ENCODE measurements at places on chromosomes 1 and 21. TPM values are rescaled to one million over a fixed set of nuclear protein-coding genes. Genes with fewer than 3 reads are reported as not detected.

Gene SPRR4
- not detected for total RNA-seq

Gene SLC39A1
- 38.5 TPM for total RNA-seq

Gene PAX7
- total RNA-seq: not detected

DNA sequence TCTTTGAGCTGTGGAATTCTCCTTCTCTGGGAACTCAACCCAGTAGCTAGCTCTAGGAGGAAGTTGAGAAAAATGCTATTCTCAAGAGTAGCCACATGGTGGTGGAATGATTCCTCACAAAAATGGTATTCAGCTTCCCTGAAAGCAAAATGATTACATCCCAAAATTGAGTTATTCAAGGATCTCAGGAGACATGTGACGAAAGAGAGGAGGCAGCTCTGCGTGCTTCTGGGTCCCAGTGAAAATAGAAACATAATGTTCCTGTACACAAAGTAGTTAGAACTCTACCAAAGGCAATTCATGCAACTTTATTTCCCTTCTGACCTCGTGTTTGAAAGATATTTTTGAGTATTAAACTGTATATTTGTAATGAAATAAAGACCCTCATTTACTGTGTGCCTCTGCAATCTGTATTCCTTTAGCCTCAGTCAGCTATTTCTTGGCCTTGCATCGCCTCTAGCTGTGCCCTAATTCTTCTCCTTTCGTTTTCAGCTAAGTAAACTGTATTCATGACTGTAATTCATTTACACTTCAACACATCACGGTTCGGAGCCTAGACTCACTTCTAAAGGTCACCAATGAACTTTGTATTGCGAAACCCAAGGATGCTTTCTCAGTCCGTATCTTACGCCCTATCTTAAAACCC, 167.3 kb downstream of the FASLG start:
- peak; percentile 23 for DNase-seq

DNA sequence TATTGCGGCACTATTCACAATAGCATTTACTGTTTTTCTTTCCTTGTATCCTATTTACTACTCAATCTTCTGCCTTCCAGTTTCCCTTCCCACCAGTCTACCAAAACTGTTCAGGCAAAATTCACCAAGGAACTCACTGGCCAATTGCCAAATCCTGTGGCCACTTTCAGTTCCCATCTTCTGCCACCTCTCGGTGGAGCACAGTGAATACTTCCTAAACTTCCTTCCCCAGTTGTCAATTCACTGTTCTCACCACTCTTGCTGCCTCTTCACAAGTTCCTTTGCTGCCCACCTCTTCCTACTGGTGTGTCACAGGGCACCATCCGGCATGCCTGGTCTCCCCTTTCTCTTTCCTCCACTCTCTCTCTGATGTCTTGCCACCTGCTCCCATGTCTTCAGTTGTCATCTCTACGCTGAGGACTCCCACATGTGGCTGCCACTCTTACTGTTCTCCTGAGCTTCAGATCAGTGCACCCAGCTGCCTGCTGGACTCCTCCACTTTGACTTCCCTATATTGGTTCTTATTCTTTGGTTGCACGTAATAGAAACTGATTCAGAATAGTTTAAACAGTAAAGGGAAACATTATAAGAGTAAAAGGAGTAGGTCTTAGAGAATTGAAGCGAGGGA, 114.4 kb downstream of the PIK3R3 start:
- no peak for DNase-seq

DNA sequence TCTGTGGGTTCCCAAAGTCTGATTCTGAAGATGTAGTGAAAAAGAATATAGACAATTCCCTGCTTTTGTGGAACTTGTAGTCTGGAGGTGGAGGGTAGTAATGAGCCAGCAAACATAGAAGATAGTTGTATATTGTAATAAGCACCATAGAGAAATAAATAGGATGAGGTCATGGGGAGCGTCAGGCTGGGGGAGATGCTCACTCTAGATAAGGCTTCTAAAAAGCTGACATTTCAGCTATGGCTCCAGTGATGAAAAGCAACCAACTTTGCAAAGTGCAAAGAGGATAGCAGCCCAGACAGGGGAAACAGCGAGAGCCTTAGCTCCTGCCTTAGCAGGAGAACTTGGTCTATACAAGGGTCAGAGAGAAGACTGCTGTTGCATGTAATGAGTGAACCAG, 98.0 kb upstream of the RALGPS2 start:
- no peak for DNase-seq

Measured in heart right ventricle (tissue), 16 donors.